CD4-positive, alpha-beta memory T cell (primary cell): ENCODE measurements at places on chromosomes 13 and 19.
A peak's percentile ranks its signal among the peaks of the same experiment; 100 is the strongest.

GRCh38 chr19:29943615-29944014 lies 1.6 kb downstream of the URI1 start:
- no peak for DNase-seq

DNA sequence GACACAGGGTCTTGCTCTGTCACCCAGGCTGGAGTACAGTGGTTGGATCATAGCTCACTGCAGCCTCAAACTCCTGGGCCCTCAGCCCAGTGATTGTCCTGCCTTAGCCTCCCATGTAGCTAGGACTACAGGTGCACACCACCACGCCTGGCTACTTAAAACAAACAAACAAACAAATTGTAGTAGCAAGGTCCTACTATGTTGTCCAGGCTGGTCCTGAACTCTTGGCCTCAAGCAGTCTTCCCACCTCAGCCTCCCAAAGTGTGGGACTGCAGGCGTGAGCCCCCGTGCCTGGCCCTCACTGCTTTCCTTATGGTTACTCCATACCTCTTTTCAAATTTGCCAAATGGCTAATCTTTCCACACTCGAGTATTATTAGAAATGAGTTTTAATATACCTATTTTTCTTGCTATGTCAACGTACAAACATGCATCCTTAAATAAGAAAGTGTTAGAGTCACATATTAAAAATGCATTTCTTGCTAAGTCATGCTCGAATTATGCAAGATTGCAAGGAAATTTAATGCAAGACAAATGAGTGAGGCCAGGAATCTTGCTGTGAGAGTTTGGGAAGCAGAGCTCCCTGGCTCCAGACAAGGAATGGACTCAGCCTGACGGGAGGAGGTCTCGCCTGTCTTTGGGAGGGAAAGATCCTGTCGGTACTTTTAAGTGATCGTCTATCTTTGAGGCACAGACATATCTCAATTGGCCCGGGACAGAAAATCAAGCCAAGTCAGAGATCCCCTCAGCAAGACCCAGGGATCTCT lies 39.4 kb downstream of the RFX2 start:
- no peak for DNase-seq

- DNase-seq = no peak
Measured at GRCh38 chr13:24922387-24922744, 158.4 kb downstream of the RNF17 start.

GRCh38 chr19:30001791-30002190 lies 59.8 kb downstream of the URI1 start:
- no peak for DNase-seq

DNA sequence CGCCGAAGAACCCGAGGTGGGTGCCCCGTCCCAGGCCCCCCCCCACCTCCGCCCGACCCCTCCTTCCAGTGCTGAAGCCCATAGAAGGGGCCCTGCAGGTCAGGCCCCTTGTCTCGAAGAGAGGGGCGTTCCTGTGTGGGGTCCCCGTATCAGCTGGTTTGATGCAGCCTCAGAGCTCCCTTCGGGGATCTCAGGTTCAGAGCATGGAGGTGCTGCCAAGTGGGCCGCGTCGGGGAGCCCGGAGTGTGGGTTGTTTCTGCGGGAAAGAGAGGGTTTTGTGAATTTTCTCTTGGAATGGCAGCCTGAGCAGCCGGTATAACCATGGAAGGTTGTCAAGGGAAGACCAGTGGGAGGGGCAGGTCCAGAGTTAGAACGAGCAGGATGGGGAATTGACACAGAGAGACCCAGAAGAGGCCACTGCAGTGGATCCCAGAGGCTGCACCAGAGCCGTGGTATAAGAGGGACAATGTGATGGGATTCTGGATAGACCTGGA lies 384 bp downstream of the TRAPPC2B start:
- DNase-seq = no peak

- DNase-seq = no peak
Measured at GRCh38 chr13:45003417-45003816, 14.1 kb downstream of the GPALPP1 start.

DNA sequence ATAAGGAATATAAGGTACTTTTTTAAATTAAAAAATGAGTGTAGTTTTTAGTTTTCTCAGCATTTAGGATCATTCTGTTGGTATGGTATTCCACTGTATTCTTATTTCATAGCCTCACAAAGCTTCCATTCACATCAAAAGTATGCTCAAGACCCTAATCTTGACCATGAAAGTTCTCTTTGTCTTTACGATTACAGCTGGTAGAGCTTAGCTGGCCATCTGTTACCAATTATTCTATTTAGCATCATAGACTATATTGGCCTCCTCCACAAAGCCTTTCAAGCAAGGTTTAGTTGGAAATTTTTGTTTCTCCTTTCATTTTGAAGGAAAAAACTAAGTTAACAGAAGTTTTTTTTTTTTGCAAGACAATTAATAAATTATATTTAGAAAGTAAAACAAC lies 245.1 kb downstream of the KCTD12 start:
- no peak for DNase-seq

DNA sequence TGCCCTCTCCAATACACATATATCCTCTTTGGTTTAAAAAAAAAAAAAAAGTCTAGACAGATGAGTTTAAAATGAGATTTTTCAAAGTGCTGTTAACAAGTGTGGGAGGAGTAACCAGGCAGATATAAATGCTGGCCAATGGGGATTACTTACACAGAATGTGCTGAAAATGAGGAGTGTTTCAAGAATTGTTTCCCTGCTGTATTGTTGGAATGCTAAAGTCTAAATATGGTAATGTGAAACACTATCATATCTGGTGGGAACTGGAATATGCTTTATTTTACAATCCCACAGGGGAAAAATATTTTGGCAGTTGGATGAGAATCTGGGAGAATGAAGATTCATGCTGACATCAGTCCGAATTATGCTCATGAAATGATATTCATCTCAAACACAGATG lies 250.7 kb downstream of the DCT start:
- no peak for DNase-seq

GRCh38 chr13:76886292-76887075 lies at the start of gene KCTD12:
Gene KCTD12 (minus strand): TSS chr13:76886405. CDS start chr13:76886148, 257 bp downstream.
- DNase-seq = peak; percentile 65

DNA sequence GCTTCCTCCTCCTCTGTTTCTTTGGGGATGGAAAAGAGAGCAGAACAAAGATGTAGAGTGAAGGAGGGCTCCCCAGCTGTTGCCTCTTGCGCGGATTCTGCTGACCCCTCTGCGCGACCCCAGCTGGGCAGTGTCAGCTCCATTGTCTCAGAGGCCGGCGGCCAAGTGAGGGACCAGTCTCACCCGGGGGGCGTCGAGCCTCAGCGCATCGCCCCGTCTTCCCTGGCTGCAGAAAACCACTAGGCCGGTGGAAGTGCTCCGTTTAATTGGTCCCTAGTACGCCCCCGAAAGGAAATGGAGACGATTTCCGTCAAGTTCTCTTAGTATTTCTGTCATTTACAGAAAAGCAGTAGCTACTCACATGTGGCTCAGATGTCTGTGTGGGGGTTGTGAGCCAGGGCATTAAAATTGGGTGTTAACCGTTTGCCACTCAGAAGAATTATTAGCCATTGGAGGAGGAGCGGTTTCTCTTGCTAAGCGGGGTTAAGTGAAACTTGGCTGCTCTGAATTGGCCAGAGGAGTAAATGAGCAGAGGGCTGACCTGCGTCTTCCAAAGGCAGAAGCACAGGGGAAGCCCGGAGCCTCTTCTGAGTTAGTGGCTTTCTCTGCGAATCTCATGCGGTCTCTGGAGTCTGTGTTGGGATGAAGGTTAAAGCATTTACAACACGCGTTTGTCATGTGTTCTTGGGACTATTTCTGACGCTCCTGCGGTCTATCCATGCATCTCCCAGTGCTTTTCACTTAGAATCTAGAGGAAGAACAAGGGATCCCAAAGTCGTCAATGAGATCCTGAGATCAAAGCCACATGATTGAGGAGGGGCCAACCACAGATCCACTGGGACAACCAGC lies 132.8 kb upstream of the MYO16 start:
- DNase-seq = no peak

- no peak for DNase-seq
Measured at GRCh38 chr13:50450279-50450678, 393.2 kb downstream of the DLEU7 start.

GRCh38 chr13:104996022-104996421 lies 1539.4 kb downstream of the EFNB2 start:
- no peak for DNase-seq

- no peak for DNase-seq
Measured at GRCh38 chr13:32001154-32001768, 30.3 kb upstream of the FRY start.

DNA sequence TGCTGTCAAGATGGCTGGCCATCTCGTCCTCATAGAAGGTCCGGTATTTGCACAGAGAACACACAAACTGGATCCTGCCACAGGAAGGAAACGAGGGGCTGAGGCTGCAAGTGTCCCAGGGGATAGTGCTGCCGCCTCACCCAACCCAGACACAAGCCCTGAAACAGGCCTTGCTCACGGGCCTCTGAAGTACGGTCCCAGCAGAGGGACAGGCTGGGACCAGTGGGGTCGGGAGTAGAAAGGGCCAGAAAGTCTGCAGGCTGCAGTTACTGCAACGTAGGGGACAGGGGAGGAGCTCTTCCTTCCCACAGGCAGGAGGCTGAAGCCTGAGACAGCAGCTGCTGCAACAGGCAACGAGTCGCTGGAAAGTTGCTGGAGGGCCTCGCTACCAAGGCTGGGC lies 18.2 kb upstream of the AKAP8 start:
- DNase-seq = no peak

- DNase-seq = peak; percentile 94
Measured at GRCh38 chr19:1239796-1240737, 1.5 kb upstream of the ATP5F1D start.

- DNase-seq = no peak
Measured at GRCh38 chr13:114079601-114080536, 52.6 kb downstream of the RASA3 start.

DNA sequence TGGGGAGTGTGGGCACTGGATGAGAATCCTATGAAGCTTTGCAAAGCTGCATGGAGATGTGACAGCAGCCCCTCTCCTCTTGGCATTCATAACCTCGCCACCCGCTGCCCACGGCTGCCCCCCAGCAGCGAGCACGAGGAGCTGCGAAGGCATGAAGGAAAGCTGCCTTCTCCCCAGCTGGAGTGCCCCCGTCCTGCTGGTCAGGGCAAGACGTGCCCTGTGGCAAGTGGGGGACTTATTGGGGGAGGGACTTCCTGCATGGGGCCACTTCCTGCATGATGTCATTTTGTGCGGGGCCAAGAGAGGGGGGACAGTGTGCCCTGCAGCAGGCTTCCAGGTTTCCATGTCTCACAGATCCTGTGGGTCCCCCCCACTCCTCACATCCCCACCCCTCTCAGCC lies 85.9 kb downstream of the TSHZ3 start:
- DNase-seq = no peak

GRCh38 chr19:50332244-50333038 lies 3.3 kb upstream of the KCNC3 start:
- no peak for DNase-seq
